ENCODE measurements at places on chromosomes 11 and 22.

- DNase-seq = peak; percentile 36
Observed at GRCh38 chr22:24695561-24696511, 78.7 kb downstream of the PIWIL3 start.

- DNase-seq = peak; percentile 51
Observed at GRCh38 chr11:43359422-43359818, 700 bp downstream of the TTC17 start.

DNA sequence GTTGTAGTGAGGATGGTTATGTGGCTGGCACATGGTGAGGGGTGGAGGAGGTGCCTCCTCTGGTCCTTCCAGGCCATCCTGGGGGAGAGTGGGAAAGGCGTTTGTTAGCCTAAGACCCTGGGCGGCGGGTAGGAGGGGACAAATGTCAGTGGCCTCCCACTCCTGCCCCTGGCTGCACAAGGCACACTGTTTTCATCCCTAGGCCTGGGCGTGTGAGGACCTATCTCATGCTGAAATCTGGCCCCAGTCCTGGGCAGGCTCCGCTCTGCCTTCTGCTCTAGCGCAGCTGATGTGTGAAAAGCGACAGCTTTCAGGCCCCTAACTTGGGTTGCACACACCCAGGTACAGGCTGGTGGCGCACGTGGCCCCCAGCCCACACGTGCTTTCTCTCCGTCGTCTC is 32.1 kb downstream of the DAGLA start:
- no peak for DNase-seq

DNA sequence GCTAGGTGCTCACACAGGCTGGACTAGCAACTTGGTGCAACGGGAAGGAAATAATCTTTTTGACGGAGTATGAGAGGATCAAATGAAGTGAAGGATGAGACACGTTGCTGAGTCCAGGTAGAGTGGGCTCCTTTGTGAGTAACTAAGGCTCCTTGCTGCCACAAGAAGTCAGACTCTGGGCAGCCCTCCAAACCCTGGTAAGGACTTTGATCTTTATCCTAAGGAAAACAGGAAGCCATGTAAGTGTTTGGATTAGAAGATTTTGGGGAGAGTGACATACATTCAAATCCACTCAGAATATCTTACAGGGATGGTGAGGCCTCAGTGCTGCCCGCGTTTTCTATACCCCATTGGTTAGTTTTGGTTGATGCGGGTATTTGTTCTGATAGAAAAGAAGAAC is 155.9 kb upstream of the RAG2 start:
- DNase-seq = no peak

DNA sequence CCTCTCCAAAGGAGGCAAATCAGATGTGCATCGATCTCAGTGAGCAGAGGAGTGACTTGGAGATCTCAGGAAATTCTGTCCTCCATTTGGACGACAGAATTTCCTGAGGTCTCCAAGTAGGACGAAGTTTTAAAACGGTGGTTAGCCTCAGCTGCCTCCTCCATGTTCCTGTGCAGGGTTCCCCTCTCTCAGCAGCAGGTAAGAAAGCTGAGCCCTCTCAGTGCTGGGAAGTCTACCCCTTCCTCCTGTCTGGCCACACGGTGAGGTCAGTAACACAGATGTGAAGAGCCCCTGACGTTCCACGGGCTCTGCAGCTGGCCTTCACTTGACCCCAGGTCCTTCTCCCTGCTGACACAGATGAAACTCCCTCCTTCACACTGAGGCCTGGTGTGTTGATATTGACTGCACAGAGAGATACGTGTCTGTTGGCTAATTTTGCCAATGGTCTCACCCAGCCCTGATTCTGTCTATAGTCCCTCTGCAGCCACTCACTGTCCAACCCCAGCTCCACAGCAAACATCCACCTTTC is 607.4 kb upstream of the B3GAT1 start:
- DNase-seq = no peak

- no peak for DNase-seq
Observed at GRCh38 chr11:107699371-107700285, 12.2 kb downstream of the SLN start.

DNA sequence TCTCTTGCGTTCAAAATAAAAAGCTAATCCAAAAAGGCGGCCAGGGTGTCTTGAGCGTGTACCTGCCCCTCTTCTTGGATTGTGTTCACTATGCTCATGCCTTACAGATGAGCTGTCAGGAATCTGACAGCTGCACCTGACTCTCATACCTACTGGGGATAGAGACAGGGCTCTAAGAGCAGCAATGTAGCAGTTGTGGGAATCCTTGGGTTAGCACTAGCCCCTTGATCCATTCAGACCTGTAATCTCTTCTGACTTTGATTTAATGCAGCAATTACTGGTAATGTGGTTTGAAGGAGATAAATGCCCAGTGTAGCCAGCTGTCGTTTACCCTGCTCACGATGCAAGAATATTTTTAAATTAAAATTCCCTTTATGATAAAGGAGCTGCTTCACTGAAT is 145.8 kb downstream of the APOL5 start:
- DNase-seq = no peak

DNA sequence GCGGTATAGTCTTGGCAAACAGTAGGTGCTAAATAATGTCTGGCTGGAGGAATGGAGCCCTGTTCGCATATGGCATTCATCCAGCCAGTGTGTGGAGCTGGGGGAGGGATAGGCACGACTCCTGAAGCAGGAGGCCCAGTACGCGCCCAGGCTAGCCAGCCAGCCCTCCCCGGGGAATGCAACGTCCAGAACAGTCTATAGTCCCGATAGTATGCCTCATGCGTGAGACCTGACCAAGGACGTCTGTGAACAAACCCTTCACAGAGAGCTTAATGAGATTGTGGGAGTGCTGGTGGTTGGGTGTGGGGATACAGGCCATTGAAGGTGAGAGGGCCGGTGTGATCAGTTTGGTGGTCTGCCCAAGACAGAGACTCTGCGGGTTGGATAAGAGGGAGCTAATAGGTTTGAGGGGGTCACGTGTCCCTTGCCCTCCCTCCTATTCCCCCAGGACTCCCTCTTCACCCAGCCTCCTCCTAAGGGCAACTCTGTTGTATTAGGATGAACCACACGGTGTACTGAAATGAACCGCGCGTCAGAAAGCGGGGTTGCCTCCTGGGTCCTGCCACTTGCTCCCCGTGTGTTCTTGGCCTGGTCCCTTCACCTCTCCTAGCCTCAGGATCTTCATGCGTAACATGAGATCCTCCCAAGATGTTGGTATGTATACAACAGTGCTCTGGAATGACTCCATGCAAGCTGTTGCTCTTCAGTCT is 987 bp upstream of the GRIK4 start:
- DNase-seq = no peak

DNA sequence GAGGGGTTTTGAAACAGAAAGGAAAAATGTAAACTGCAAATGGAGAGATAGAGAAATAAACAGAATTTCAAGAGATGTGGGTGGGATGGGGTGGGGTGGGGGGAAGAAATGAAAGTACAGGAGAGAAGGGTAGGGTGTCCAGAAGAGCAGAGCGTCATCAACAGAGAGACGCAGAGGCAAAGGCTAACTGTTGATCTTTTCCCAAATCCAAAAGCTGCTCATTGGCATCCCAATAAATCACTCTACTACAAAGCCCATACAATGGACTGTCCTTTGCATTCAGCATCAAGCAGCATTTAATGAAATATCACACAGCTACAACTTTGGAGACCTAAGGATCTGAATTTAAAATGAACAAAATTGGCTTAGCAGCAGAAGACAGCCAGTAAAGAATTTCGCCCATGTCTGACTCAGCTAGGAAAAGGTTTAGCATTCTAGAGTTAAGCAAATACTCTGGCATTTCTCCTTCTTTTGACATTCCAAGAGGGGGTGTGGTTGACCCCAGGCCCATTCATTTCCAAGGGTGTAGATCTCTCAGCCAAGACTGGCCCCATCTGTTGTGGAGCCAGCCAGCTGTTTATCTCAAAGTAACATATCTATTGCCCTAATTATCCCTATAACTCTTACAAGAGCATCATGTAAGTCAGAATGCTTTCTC is 1.5 kb downstream of the RAB30 start:
- DNase-seq = peak; percentile 74
